AG08396 (cell line): ENCODE measurements at places on chromosomes 4 and X.

GRCh38 chr4:158102904-158103303, 69.9 kb downstream of the GASK1B start:
- no peak for DNase-seq

GRCh38 chr4:30840571-30840970, 120.4 kb downstream of the PCDH7 start:
- DNase-seq: no peak

DNA sequence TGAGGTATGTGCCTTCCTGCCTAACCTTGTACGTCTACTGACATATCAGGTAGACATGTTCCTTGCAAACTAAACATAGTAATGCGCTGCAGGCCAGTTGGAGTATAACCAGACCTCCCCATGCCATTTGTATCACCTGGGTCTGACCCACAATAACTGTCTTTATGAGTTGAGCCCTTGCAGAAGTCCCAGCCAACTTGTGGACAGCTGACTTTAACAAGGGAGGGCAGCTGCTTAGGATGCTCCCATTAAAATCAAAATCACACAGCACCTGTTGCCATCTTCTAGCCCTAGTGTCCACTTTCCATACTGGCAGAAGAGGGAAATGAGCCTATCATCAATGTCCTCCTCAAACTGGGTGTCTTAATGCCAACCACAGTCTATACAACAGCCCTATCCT, 41.6 kb downstream of the KANTR start:
- no peak for DNase-seq

- DNase-seq: no peak
These were observed 18.7 kb upstream of the CXCL13 start for GRCh38 chr4:77586951-77587383.

DNA sequence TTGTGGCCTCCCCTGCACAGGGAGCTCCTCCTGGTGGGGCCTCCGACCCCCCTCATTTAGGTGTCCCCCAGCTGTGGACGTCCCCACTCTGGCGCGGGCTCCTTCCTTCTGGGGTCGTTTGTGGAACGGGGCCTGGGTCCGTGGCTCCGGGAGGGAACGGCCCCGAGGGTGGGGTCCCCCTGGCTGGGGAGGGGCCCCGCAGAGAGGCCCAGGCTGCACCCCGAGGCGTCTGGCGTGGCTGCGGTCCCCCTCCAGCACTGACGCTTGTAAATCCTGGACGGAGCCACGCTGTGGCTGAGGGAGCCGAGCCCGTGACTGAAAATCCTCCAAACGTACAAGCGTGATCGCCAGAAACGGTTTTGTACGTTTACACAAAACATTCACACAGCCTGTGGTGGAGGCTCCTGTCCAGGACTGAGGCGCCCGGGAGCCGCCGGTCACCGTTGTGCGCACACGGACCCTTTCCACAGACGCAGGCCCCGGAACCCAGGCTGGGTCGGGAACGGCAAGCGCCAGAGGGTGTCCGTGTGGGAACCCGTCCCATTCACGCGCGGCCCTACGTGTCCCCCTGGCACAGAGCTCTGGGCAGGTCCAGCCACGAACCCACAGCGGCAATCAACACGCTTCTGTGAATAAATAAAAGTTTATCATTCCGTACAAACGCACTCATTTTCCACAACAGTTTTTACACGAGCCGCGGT, 15.2 kb upstream of the GTPBP6 start:
- no peak for DNase-seq

- no peak for DNase-seq
These were observed 50.9 kb upstream of the TMEM164 start for GRCh38 chrX:109952050-109952449.

GRCh38 chr4:95531141-95531540, 17.6 kb downstream of the UNC5C start:
- DNase-seq: no peak

GRCh38 chr4:108783665-108784463, 21.0 kb upstream of the ETNPPL start:
- DNase-seq: no peak

DNA sequence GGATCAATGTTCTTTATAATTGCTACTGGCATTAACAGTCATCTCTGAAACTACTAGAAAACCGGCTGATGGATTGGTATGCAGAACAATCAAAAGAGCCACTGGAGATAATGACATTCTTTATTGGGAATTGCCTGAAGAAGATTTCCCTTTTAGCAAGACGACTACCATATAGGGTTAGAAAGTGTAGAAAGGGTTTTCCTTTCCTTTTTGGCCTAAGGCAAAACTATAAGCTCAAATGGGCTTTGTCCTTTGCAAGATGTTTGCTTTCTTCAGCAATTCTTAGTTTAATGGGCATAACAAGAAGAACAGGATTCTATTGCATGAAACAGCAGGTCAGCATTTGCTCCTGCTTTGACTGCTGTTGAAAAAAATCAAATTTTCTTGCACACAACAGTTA, 214.2 kb upstream of the PCDH10 start:
- no peak for DNase-seq

GRCh38 chr4:48311896-48312295, 29.4 kb upstream of the SLAIN2 start:
- no peak for DNase-seq

DNA sequence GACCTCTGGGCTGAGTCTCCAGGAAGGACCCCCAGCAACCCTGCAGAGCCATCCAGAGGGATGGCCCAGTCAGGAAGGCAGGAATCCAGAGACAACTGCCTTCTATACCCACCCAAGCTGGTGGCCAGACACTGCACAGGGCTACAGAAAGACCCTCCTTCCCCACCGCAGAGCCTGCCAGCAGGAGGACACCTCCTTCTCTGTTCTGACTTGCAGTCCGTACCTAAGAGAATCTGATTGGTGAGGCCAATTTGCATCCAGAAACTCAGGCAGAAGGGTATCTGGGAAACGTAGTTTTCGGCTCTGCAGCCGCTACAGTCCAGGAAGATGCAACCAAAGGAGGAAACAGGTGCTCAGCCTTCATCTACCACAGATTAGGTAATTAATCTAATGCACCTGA, 155.4 kb upstream of the FRG1 start:
- DNase-seq: no peak

DNA sequence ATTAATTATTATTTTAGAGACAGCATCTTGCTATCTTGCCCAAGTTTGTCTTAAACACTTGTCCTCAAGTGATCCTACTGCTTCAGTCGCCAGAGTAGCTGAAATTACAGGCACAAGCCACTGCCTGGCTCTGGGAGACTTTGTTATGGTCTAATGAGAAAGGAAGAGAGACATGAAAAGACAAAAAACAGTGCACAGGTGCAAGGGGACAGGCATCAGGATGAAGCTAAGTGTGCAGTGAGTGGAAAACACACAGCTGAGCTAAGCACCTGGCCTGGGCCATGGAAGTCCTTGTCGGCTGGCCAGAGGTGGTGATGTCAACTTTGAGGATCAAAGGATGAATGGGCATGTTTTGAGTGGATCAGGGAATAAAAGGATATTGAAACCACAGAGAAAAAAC, 102.7 kb downstream of the HS3ST1 start:
- DNase-seq: no peak

DNA sequence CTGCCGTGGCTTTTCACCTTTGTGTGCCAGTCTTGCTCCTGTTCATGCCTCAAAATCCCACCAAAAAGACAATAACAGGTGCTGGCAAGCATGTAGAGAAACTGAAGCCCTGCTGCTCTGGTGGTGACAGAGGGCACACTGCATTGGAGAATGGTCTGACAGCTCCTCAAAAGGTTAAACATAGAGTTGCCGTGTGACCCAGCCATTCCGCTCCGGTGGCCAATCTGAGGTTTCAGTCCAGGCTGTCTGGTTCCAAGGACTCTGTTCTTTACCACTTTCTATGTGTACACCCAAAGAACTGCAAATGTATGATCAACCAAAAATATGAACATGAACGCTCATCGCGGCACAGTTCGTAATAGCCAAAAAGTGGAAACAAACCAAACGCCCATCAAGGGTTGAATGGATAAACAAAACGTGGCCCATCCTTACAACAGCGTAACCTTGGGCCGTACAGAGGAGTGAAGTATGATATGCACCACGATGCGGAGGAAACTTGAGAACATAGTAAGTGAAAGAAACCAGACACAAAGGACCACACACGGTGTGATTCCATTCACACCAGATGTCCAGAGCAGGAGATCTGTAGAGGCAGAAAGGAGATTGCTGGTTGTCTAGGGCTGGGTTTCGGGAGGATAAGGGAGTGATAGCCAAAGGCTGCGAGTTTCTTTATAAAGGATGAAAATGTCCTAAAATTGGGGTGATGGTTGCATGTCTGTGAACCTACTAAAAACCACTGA, 33.6 kb upstream of the WFS1 start:
- no peak for DNase-seq

- no peak for DNase-seq
These were observed 211.4 kb upstream of the GALNT7 start for GRCh38 chr4:172957216-172957615.

GRCh38 chrX:148337873-148338272, 162.5 kb upstream of the AFF2 start:
- no peak for DNase-seq

DNA sequence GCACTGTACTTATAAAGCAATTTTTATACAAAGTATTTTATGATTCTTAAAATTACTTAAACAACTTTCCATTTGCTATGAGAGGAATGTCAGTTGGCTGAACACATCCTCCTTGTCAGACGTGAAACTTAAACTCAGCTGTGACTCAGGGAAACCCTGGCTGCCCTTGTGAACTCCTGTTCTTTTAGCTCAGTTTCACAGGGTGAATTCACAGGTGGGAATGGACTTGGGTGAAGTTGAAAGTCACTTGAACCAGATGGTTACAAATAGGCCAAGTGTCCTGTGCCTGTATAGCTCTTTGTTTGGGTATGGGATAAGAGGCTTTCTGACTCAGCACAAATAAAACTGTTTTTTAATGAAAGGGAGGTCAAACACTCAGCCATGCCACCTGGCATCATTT, 67.4 kb upstream of the FAM47B start:
- DNase-seq: peak; percentile 22

- DNase-seq: no peak
These were observed 719.2 kb downstream of the FSTL5 start for GRCh38 chr4:161444626-161445025.

DNA sequence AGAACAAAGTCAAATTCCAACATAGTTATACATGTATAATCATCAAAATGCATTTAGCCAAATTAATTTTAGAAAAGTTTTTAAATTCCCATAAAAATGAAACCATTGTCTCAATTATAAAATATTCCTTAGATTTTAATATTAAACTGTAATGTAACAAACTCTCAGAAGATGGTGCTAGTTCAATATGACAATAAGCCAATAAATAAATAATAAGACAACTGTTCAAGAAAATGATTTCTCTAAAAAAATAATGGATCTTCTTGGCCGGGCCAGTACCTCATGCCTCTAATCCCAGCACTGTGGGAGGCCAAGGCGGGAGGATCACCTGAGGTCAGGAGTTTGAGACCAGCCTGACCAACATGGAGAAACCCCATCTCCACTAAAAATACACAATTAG, 80.3 kb downstream of the RAB28 start:
- no peak for DNase-seq

DNA sequence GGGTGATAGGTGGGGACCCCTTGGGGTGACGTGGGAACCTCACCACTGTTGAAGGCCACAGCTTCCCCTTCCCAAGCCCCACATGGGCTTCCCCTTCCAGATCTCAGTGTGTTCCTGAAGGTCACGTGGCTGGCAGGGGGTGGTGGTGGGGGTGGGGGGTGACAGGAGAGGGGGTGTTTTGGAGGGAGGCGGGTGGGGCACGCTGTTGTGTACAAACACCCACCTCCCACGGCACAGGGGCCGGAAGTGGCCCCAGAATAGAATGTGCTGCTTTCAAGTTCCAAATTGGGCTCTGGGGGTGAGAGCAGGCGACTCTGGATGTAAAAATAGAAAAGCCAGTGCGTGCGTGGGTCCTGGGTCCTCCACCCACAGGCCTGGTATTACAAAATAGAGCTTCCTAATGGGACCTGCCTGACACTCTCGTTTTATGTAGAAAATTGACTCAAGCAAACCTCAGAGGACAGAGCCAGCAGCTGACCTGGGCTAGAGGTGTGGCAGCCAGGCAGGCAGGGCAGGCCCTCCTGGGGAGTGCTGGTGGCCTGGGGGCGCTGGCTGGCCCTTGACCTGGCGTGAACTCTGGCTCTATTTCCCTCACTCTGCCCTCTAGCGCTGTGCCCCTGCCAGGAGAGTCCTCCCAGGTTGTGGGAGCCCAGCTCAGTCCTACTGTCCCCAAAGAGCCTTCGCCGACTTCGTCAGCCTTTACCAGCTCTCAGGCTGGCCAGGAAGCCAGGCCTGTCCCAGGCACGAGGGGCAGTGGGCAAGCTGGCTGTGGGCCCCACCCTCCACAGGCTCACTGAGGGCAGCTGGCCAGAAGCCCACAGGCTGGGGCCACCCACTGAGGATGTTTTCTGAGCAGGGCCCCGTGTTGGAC, 5.4 kb upstream of the SH3BP2 start:
- no peak for DNase-seq

GRCh38 chr4:117664706-117665444, 369.4 kb upstream of the NDST3 start:
- DNase-seq: no peak

DNA sequence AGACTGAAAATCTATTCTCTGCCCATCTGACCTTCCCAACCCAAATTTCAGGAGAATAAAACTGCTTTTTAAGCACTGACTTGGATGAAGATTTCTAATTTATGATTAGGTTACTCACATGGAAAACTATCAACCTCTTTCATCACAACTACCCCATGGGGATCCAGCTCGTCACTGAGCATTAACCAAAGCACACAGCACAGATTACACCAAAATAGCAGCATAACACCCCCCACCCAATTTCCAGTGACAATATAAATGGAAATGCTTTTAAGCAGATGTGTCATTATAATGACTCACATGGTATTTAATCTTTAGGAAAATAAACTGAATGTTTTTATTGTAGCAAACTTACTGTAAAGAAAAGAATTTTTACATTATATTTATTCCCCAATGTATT, 9.7 kb downstream of the SERTM2 start:
- DNase-seq: no peak

- no peak for DNase-seq
These were observed 6.6 kb upstream of the GBA3 start for GRCh38 chr4:22686141-22686540.

DNA sequence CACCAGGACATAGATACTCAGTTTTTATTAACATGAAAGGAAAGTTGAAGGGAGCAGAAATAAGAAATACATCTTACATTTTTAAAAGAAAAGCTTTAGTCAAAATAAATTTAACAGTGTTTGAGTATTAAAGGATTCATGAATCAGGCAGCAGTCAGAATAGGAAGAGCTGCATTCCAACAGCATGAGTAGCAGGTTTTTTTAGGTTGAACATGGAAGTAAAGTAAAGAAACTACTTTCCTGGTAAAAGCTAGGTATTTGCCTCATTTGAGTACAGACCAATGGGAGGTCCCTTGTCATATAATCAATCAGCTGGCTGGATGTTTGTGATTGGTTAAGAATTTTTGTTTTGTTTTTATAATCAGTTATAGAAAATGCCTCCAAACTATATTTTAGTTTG, 645.9 kb upstream of the INTU start:
- no peak for DNase-seq

DNA sequence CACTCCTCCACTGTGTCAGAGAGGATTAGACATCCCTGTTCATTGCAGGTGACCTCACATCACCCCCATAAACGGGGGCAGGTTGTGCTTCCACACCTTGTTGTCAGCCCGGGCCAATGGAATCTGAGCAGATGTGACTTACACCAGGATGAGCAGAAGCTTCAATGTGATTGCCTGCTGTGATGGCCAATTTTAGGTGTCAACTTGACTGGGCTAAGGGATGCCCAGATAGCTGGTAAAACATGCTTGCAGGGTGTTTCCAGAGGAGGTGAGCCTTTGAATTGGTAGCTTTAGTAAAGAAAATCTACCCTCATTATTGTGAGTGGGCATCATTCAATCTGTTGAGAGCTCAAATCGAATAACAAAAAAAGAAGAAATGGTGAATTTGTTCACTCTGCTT, 52.1 kb downstream of the ING2 start:
- no peak for DNase-seq

GRCh38 chrX:69045616-69046345, 119.5 kb downstream of the PJA1 start:
- no peak for DNase-seq
